LHCN-M2 (cell line): ENCODE measurements at places on chromosomes 6 and 20. TPM values are rescaled to one million over a fixed set of nuclear protein-coding genes. Genes with fewer than 3 reads are reported as not detected.

Gene MYH7B
- 0.06 TPM in 1 of 2 replicates, not detected in the other for total RNA-seq

GRCh38 chr6:134317471-134318131, at the start of gene SGK1:
Gene SGK1, minus strand, starts transcription at chr6:134318112. Its CDS starts 652 bp downstream, at chr6:134317460.
- DNase-seq = peak; percentile 17

DNA sequence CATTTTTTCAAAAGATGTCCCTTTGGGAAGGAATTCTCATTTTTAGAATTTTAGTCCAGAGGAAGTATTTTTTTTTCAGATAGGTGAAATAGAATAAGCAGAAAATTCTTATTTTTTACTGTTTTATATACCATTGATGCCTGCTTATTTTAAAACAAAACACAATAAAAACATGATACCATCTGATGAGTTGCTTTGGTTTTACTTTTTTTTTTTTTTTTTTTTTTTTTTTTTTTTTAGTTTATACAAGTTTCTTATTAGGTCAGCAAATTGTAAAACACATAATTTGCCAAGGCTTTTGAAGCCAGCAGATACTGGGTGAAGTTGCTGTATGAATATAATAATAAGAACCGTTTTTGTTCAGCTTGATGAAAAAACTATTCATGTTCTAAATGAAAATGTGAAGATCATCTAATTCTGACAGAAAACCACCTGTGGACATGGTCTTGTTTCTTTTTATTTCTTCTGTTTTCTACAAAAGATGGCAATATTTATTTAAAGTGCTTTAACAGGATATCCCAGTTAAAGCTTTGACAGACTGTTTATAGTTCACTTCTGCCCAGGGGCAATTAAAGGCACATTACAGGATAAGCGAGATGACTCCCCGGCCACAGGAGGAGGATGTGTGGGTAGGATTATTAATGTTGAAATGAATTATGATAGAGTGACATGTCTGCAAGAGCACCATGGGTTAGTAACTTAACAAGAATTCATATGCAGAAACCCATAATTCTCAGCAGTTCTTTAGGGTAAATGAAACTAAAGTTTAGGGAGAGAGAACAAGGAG, 31.1 kb downstream of the MYB start:
- DNase-seq = peak; percentile 44

Gene CCN2
- 46.6 and 51.8 TPM in 2 replicates for total RNA-seq

GRCh38 chr6:139905404-139906052, 531.1 kb upstream of the CITED2 start:
- peak; percentile 21 for DNase-seq

Gene TAGAP
- not detected in 2 replicates for total RNA-seq
